ENCODE measurements at places on chromosomes 12 and 14.

DNA sequence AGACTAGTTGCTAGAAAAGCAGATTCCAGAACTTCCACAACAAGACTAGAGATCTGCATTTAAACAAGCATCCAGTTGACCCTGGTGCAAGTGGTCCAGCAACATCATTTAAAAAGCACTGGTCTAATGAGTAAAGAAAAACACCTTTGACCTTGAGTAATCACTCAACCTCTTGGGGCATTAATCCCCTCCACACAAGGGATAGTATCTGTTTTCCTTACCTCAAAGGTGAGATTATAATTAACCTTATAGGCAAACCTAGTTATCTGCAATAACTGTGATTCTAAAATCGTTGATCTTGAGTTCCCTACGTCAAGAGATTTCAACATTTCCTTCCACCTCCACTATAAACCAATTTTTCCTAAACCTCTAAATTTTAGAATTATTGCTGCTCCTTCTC lies 1.1 kb downstream of the KDM5A start:
- DNase-seq: no peak

- DNase-seq: no peak
Observed at GRCh38 chr12:2486796-2487195, 308.0 kb upstream of the FKBP4 start.

DNA sequence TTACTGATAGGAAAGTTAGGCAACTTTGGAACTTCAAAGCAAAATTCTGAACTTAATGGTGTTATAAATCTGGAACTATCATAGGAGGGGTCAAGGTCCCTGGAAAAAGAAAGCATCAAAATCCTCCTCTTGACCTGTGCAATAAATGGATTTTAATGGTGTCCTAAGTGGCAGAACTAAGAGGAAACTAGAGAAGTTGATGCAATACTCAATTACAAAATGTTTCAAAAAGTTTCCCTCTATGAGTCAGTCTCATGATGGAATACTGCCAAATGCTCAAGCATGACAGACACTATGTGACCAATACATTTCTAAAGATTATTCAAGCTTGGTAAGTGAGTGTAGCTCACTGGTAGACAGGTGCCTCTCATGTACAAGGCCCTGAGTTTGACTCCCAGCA lies 47.7 kb upstream of the ERGIC2 start:
- DNase-seq: no peak

DNA sequence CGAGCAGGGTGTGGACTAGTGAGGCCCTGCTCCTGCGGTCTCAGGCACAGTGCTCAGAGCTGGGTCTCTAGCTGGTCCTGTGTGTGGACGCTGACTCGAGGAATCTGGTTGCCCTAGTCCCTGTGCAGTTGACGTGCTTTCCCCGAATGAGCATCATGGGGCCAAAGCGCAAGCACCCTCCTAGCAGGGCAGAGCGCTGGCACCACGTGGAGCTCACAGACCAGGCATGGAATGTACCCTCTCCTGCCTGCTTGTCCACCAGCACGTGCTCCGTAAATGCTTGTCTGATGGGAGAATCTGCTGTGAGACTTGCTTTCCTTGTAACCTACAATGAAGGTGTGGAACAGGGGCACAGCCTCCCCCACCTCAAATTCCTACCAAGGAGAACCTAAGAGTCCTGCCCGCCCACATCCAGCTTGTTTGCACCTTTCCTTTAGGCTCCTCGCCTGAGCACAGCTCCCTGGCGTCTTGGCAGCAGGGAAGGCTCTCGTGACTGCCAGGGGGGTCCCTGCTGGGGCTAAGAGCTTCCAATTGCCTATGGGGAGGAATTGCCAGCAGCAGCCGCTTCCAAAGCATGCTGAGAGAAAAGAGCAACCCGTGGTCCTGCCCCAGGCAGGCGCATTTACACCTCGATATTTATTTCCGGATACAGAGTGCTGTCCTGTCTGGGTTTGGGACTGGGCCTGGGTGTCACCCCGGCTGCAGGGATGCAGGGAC lies 125.0 kb downstream of the PIWIL1 start:
- no peak for DNase-seq

DNA sequence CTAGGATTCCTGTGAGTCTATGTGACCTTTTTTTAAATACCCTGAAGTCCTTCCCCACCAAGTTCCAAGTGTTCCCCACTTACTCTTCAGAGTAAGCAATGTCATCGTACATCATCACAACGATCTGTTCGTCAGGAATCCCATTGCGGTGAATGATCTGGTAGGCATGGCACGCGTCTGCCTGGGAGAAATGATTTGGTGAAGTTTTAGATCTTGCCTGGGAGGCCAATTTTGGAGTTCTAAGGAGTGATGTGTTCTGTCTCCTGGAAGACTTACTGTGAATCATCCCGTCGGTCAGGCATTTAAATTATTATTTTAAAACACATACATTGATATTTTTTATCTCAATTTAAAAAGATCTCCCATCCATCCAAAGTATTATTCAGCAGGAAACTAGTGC lies 29.8 kb downstream of the LGMN start:
- no peak for DNase-seq

- no peak for DNase-seq
Observed at GRCh38 chr14:92544051-92544720, 30.6 kb downstream of the RIN3 start.

GRCh38 chr12:103589517-103589916 lies 2.4 kb downstream of the STAB2 start:
- no peak for DNase-seq

GRCh38 chr12:111157486-111157885 lies 211.4 kb downstream of the PHETA1 start:
- no peak for DNase-seq

- no peak for DNase-seq
Observed at GRCh38 chr14:47207617-47208016, 467.8 kb downstream of the MDGA2 start.

GRCh38 chr12:89593233-89593632 lies 67.4 kb upstream of the POC1B start:
- DNase-seq: no peak

- no peak for DNase-seq
Observed at GRCh38 chr14:104091061-104091926, 5.8 kb downstream of the ASPG start.

- DNase-seq: no peak
Observed at GRCh38 chr14:64733899-64734298, 29.7 kb downstream of the PLEKHG3 start.

DNA sequence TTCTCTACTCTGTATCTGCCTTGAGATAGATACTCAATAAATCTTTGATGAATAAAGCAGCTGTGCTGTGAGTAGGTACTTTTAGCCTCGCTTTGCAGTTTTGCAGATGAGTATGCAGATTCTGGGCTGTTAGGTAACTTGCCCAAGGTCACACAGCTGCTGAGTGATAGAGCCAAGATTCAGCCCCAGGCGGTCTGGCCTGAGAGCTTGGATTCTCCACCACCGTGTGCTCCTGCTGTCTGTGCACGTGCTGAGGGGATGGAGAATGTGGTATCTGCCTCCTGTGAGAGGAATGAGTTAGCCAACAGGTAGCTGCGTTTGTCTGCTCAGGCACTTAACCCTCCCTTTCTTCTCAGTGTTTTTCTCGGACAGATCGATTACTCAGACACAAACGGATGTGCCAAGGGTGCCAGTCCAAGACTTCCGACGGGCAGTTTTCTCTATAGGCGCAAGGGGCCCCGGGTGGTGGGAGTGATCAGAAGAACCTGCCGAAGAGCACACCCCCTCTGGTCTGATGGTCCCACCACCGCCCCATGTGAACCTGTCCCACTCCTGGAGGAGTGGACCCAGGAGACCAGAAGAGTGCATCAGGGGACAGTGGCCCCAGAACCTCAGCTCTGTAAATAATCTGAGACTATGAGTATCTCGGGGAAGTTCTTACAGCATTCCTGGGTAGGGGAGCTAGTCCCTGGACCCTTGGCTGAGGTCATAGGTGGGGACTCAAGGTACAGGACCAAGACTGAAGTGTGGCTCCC lies 6.6 kb upstream of the CSAD start:
- no peak for DNase-seq

- DNase-seq: no peak
Observed at GRCh38 chr14:100526057-100526456, 61.2 kb downstream of the BEGAIN start.

- no peak for DNase-seq
Observed at GRCh38 chr12:25307818-25308217, 57.1 kb upstream of the KRAS start.

DNA sequence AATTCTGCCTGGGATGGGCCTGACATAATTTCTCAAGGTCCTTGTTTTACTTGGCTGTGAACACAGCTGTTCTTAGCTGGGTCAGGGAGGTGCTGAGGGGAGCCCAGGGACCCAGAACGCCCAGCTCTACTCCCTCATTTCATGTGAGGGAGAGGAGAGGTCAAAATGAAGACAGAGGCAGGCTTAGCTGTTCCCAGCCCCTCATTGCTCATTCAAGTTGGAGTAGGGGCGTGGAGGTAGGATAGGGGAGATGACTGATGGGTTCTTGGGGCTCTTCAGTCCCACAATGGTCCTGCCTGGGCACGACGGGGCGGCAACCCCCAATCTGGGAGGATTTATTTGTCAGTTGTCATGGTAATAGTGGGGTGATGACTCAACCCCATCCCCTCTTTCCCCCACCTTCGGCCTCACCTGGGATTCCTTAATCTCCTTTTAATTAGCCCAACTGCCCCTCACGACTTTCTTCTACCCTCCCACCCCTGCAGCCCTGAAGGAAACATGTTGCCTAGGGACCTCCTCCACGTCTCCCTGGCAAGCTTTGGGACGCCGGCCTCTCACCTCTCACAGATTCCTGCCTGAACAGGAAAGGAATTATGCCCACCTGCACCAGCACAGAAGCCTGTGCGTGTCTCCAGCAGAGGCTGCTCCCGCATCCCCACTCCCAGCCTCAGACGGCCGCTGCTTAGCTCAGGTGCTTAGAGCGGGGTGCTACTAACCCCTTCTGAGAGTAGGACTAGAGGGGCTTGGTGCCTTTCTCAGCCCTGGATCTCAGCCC lies 10.2 kb downstream of the SPRYD3 start:
- DNase-seq: no peak

DNA sequence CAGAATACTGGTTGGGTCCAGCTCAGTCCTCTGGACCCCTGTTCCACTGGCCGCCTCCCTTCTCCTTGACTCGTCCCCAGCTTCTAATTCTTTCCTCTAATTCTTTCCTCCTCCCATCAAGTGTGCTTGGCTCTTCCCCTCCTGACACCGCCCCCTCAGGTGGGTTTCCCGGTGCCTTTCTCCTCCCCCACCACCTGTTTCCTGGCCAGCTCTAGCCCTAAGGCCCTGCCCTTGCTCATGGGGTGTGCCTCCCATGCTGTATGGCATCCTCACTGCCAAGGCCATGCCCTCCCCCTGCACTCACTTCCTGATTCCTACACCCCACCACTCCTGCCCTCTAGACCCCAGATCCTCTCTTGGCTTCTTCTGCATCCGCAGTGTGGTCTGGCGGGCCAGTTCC lies 12.1 kb upstream of the EML1 start:
- no peak for DNase-seq

DNA sequence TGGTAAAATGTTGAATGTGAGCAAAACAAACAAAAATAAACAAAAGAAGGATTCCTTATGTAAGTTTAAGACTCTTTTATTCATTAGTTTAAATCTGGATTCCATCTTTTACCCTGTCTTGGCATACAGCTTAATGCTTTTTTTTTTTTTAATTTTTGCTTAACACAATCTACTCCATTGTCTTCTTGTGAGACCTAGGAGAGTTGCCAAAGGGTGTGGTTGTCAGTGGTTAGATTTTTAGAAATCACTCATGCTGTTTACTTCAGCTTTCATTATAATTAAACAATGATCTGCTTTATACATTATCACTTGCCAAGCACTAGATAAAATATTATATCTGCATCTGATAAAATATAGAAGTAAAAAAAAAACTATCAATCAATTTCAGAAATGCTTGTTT lies 77.7 kb upstream of the KITLG start:
- DNase-seq: no peak

DNA sequence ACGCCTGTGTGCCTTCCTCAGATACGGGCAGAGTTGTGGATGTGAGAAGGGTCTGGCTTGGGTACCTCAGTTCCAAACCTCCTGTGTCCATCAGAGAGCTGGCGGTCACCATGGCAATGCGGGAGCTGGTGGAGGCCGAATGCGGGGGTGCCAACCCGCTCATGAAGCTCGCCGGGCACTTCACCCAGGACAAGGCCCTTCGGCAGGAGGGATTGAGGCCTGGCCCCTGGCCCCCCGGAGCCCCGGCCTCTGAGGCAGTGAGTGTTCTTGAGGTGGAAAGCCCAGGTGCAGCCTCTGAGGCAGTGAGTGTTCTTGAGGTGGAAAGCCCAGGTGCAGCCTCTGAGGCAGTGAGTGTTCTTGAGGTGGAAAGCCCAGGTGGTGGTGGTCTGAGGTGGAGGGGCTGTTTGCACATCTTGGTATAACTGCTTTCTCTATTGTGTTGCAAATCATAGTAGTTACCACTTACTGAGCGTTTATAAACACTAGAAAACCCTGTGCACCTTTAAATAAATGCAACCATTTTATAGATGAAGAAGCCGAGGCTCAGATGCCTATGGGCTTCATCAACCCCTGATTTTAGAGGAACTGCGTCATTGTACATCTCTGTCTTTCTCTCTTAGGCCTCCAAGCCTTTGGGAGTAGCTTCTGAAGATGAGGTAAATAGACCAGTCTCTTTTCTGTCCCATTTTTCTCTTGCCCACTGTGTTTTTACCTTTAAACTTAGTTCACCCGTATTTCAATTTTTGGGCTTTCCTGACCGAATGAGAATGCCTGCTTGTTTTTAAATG lies 976 bp downstream of the PEX5 start:
- no peak for DNase-seq

DNA sequence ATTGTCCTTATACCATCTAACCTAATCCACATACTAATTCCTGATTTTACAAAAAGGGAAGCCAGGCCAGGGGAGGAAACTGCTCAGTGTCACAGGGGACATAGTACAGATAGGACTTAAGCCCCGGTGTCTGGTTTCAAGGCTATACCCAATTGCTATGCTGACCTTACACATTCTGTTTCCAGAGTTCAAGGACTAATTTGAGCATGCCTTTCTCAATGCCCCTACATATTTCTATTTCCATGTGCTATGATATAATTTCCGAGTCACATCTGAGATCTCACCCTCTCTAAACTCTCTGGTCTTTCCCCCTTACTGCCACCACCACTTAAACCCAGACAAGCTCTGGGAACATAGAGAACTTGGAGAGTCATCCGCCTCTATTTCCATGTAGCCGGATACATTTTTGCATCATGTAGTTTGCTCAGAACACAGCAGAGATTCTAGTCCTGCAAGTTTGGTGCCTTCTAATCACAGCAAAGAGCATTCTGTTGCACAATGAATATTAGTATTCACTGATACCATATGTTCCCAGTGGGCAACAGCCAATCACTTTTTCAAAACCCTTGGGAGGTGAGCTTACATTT lies 34.2 kb downstream of the PPM1H start:
- DNase-seq: no peak

Data from T-helper 9 cell (primary cell).